CD4-positive, alpha-beta T cell treated with Interleukin-2 at 100 ng/mL for 4 hours (primary cell): ENCODE measurements at places on chromosomes 4 and X.

DNA sequence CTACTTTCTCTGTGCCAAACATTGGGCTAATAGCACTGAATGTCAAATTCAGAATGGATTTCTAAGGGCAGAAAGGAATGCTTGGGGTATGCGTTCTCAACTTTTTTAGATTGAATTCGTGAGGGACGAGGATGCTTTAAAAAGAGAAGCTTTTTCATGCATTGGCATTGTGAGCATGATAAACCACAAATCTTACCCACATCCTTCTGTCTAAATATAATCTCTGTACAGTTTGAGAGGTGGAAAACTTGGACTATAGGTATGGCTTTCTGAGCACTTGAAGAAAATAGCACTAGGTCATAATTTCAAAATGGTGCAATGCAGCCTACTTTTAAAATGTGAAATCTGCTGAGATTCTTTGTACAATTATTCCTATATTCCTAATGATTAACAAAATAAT, 71.4 kb upstream of the HHIP start:
- DNase-seq = no peak

DNA sequence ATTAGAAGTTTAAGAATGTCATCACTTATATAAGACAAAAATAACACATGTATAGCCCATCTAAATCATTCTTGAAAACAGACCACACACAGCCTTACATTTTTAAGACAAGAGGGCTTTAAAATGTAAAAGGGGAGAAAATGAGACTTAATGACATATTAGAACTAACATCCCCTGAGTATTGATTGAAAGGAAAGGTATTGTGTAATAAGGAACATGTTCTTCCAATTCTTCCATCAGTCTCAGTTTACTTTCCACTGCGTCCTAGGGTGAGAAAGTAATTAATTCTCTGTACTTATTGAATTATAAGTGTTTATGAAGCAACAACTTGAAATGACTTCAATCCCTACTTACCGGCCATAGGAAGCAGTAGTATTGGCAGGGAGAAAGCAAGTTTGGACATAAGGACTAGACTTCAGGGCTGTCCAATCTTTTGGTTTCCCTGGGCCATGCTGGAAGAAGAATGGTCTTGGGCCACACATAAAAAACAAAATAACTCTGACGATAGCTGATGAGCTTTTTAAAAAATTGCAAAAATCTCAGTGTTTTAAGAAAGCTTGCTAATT, 202.7 kb upstream of the SPRY1 start:
- no peak for DNase-seq

DNA sequence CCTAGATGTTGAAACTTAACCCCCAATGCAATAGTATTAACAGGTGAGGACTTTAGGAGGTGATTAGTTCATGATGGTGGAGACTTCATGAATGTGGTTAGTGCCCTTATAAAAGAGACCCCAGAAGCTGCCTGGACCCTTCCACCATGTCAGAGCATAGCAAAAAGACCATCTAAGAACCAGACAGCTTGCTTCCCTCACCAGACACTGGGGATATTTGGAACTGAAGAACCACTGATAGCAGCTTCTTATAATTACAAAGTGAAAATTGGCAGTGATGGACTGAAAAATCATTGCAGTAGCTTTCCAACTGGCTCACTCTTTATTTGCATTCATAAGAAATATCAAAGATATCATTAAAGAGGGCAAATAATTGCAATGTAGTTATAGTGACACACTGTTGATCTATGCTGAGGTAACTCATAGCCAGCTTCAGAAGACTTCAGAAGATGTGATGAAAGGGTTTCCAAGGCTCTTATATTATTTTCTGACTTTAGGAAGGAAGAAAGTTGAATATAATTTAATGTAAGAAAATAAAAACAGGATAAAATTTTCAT, 5.8 kb downstream of the RASSF6 start:
- no peak for DNase-seq

DNA sequence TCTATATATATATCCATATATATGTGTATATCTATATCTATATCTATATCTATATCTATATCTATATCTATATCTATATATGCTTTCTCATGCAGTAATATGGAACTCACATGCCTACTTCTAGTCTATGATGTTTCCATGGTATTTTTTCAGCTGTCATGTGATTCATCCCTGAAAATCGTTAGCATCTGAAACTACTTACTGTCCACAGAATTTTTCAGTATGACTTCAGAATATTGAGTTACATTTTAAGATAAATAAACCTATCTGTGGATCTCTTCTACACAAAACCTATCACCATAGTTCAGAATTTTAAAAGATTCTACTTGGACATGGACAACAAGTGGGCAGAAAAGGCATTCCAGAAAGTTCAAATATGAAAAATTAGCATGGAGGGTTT, 855.1 kb upstream of the INTU start:
- DNase-seq = no peak

GRCh38 chr4:159227984-159228383, 125.1 kb downstream of the RAPGEF2 start:
- DNase-seq = no peak

- DNase-seq = no peak
These were observed 165.9 kb upstream of the HHIP start for GRCh38 chr4:144480068-144480467.

DNA sequence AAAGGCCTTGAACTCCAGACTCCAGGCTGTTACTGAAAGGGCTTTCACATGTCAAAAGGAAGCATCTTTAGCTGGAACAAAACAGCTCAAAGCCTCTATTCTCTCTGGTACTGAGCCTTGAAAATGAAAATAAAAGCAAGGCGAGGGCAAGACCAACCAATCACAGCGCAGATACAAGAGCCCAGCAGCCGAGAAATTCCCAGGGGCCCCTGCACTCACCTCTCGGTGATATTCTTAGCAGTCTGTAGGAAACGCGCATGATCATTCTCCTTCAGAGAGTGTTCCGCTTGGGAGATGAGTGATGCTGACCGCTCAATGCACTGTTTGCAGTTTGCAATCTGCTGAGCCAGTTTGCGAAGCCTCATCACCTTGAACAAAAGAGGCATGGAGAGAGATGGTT, 138.1 kb downstream of the MID1 start:
- DNase-seq = no peak

- no peak for DNase-seq
These were observed 172.8 kb downstream of the ATG4A start for GRCh38 chrX:108264376-108264775.

DNA sequence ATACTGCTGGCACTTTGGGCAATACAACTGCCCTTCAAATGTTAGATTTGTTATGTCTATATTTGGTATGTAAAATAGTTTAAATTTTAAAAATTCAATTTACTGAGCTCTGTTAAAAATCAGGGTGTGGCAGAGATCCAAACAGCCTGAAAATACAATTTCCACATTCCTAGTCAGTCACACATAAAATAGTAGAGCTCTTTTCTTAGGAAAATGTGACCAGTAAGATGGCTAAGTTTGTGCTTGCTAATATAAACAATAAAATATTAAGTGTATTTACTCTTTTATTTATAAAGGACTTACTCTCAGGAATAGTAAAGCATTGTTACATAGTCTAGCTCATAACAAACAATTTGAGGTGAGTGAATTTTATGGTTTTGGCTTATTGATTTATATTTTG, 200.2 kb downstream of the DKK2 start:
- DNase-seq = no peak
